ENCODE measurements at places on chromosomes 7 and 10.

DNA sequence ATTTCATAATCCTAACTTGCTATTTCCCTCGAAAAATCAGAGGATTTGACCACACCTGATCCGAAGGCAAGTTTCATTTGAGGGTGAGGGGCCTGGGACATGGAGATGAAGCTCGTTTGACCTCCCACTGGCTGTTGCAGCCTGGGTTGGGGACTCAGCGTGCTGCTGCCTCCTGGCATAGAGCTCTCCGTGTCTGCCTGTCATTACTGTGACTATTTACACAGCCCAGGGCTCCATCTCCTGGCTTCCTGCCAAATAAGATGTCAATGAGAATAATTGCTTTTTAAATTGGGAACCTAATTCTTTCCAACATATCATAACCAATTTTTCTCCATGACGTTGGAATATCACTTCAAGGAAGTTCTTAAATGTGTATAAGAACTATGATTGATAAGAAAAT lies 139.3 kb upstream of the COBL start:
- no peak for DNase-seq

GRCh38 chr10:29667191-29667590 lies 32.4 kb upstream of the SVIL start:
- no peak for DNase-seq

- DNase-seq: no peak
Measured at GRCh38 chr7:20053334-20054104, 163.7 kb downstream of the MACC1 start.

- DNase-seq: no peak
Measured at GRCh38 chr7:45718464-45719330, 144.5 kb downstream of the ADCY1 start.

DNA sequence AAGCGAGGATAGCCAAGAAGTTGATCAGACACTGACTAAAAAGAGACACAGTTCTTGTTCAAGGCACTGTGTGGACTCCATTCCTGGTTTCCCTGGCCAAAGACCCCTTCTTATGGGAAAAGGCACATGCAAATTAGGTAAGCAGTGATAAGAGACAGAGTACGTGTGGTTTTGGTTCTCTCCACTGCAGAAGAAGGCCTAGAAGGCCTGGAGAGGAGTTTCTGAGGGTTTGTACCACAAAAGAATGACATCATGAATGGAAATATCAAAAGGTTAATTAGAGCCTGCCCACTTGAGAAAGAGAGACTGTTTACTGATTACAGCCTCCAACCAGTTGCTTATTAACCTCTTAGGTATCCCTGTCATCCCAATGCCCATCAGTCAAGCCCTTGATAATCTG lies 137.5 kb downstream of the ZNF365 start:
- DNase-seq: no peak

DNA sequence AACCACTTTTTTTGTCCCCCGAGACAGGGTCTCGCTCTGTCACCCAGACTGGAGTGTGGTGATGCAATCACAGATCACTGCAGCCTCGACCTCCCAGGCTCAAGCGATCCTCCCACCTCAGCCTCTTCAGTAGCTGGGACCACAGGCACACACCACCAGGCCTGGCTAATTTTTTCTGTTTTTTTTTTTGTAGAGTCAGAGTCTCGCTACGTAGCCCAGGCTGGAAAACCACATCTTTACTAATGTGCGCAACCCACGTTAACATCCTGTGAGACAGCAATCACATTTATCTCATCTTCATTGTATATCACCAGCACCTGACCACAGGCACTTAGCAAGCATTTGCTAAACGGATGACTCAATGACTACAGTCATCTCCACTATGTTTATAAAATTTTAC lies 77.8 kb upstream of the ATP6V0A4 start:
- DNase-seq: no peak

DNA sequence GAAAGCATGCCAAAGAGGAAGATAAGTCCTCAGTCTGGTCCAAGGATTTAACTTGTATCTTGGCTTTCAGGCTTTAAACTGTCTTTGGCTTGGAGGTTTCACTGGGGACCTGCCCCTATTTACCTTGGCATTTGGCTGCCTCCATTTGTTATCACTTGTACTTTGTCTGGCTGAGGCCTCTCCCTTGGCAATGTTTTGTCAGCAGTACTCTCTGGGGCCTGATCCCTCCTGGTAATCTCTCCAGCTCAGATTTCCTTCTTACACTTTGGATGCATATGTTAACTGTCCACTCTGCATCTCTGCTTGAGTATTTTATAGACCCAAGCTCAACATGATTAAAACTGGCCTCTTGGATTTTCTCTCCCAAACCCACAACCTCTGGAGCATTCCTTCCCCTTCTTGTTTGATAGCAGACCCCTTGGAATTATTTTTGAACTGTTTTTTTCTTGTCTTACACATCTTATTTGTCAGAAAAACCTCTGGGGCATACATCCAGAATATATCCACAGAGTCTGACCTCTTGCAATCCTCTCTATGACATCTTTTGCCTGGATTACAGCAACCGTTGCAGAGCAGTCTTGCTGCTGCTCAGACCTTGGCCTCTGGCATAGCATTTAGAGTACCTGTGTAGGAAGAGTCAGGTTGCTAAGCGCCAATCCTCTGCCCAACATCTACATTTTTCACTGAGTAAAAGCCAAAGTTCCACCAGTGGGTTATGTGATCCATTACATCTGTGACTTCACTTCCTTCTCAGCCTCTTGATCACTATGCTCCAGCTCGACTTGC lies 35.2 kb downstream of the ZNF487 start:
- DNase-seq: no peak

DNA sequence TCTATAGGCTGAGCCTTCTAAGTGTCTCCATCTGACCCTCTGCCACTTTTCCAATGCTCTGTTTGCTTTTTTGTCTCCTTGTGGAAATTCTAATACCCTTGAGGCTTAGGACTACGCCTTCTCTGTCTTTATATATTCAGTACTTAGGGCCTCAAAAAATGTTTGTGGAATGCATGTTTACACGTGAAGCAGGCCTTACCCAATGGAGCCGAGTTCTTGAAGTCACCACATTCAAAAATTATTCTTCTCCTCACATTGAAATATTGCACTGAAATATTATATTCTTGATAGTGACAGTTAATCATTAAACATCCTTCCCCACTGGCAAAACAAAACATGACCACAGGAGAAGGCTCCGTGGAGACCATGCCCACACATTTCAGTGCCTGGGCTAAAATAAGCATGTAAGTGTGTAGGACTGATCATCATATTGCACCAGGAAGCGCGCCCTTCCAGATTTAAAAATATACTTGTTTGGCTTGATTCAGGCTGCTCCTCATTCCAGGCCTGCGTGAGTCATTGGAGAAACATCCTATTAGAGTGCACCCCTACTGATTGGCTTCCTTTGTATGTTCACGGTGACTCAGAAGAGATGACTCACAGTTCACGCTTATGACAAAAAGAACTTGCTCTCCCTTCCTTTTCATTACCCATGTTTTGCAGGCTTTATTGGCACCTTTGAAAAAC lies 307.4 kb upstream of the AOAH start:
- DNase-seq: no peak

DNA sequence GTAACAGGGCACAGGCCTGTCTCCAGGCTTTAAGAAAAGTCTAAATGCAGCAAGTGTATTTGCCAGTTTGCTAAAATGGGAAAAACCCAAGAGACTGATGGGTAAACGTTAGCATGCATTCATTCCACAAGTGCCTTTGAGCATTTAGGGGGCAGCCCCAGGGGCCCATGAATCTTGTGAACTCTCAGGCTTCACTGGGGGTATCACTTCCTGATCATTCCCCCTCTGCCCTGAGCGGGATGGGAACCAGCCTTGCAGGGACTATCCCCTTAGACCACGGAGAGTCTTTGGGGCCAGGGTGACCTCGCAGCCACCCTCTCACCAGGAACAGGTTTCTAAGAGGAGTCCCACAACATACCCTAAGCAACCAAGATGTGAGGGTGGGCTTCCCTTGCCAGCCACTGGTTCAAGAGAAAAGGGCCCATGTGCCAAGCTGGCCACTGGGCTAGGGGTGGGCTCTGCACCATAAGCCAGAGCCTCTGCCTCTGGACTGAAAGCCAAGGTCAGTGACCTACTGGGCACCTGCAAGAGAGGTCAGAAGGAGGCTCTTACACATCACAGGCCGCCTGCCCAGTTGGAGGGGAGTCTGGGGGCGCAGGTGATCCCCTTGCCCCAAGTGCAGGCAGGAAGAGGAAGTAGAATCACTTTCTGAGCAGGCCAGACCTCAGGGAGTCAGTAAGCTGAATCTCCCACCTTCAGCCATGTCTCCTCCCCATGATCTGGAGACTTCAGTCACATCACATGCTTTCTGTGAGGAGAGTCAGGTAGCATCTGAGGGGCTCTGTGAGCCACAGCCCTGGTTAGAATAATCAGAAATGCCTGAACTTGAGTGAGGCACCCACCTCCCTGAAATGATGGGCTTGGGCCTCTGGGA lies 75.0 kb downstream of the C10orf105 start:
- no peak for DNase-seq

DNA sequence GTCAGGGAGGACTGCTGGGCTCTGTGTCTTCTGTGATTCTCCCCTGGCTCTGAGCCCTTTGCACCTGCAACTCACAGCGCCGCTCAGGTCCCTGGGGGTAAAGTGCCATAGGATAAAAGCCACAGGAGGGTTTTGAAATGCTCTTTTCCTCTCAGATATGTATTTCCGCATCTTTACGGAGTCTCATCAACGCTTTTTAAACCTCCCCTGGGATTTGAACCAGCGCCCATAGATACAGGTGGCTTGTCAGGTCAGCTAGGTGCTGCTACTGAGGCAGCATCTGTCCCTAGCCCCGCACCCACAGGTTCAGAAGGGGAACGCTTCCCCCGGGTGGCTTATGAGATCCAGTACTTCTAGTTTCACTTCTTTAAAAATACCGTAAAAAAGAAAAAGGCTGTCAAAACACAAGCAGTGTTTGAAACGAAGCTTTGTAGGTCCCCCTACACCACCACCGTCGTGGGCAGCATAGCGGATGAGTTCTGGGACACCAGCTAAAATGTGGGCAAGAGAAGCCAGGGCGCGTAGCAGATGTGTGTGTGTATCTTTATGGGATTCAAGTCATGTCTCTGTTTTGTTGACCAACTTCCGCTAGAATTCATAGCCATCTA lies 173.5 kb downstream of the CUX1 start:
- no peak for DNase-seq

DNA sequence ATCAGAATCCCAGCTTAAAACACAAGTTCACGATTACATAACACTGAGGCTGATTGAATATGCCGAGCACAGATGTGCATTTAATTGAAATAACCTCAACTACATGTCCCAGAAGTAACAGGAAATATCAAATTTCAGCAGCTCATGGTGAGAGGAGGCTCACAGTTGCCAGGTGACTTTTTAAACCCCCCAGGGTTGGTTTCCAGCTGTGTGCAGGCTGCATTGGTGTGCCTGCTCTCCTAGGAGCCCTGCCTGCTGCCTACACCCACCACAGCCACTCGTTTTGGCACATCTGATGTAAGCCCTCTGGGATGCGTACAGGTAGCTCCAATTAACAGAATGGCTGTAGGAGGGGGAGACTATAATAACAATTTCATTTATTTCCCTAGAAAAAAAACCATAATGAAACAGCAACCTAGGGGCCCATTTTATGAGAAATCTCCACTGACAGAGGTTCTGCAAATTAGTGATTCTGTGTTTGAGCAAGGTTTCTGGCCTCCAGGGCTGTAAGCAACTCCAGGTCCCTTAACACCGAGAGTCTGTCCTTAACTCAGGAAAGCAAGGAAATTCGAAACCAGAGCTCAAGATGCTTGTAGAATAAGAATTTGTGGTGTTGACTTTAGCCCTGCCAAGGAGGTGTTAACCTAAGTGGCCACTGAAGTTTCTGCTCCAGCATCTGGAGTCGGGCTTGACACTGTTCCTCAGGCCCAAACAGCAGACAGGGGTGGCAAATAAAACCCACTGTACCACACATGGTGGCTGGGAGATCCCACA lies 161.9 kb downstream of the BMPER start:
- no peak for DNase-seq

GRCh38 chr7:2138146-2138765 lies 94.5 kb downstream of the MAD1L1 start:
- no peak for DNase-seq

- DNase-seq: no peak
Measured at GRCh38 chr7:75924256-75924655, 9.3 kb downstream of the POR start.

DNA sequence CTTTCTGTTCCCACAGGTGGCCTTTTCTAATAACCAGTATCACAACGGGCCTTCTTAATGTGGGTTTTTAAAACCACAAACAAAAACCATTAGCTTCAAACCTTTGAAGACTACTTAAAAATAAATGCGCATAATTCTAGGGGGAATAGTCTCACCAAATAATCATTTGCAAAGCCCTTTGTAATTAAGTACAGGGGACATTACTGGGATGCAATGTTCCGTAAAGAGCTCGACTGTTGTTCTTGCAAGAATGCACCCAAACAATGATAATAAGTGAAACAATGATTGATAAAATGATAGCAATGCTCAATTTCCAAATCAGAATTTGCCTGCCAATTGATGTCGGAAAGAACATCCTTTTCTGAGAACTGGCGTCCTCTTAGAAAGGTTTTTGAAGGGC lies 589.1 kb upstream of the ADARB2 start:
- DNase-seq: no peak

DNA sequence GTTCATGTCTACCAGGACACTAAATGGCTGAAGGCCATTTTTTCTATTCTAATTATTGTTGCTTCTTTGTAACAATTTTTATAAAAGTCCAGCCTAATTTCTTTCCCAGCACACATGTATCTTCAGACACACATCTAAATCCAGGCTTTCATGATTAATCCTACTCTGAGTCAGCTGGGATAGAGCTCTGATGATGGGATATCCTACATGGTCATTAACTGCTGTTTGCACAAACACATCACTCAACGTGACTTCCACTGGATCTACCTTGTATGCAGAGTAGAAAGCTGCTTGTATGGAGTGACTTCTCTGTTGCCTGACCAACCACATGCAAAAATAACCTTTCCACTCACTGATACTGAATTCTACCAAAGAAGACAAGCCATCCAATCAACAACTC lies 260.9 kb downstream of the AHR start:
- no peak for DNase-seq

- no peak for DNase-seq
Measured at GRCh38 chr10:104253606-104254410, 884 bp upstream of the GSTO1 start.

GRCh38 chr10:73717556-73717955 lies 19.6 kb upstream of the AGAP5 start:
- no peak for DNase-seq

All from AML-193 (cell line).